ENCODE measurements at places on chromosomes 13 and 19. TPM values are rescaled to one million over a fixed set of nuclear protein-coding genes. Genes with fewer than 3 reads are reported as not detected.

Gene SERP2
- total RNA-seq, result 0.54 TPM

Gene KBTBD7
- total RNA-seq, result 8.8 TPM

Gene CEACAM8
- total RNA-seq, result not detected

Gene LRP3
- total RNA-seq, result 0.43 TPM

Gene IGFL3
- not detected for total RNA-seq

Gene PSG11
- not detected for total RNA-seq

Gene GJB2
- total RNA-seq, result 0.20 TPM

Gene C19orf67
- not detected for total RNA-seq

Gene BEST2
- total RNA-seq, result not detected

Gene ZNF729
- not detected for total RNA-seq

Gene WDR83
- 18.2 TPM for total RNA-seq

Gene URAD
- total RNA-seq, result not detected
